ENCODE measurements at places on chromosomes 7 and 10.

DNA sequence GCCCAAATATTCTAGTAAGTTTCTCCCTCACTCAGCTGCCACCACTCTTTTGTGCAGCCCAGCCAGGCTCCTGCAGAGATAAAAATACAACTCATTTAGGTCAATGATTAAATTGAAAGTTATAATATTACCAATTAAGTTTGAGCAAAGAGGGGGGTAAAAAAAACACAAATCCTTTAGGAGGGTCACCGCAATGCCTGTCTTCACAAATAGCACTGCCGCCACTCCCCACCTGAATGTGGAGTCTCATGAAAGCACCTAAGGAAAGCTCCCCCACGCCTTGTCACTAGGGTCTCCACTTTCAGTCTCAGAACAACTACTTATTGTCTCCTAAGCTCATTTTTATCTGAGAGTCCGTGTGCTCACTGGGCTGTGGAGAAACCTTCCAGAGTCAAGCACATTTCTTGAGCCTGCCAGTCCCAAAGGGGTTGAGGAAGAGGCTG lies 148.7 kb downstream of the FGFR2 start:
- DNase-seq = no peak

DNA sequence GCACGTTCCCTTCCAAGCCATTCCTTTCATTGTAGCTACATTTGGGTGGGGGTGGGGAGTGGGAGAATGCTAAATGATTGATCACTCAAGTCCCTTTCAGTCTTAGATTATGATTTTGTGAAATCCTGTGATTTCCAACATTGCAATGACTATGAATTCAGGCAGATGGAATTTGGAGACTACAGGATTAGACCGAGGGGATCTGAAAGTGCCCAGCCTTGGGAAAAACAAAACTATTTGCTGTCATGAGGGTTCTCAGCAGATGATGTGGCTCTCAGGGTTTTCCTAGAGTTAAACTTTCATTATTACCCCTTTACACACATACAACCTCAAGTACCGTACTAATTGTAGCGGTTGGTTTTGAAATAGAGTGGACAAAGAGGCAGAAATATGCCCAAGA lies 4.7 kb downstream of the MACROH2A2 start:
- DNase-seq = no peak

- DNase-seq = no peak
Measured at GRCh38 chr10:116926426-116926825, 77.1 kb downstream of the ENO4 start.

GRCh38 chr7:30430777-30431176 lies 47.8 kb downstream of the NOD1 start:
- DNase-seq = no peak

GRCh38 chr7:128794020-128794419 lies 2.3 kb downstream of the CCDC136 start:
- DNase-seq = no peak

GRCh38 chr7:35253710-35254495 lies at the start of gene TBX20:
TBX20 (minus strand) TSS chr7:35254100; CDS start chr7:35253620, 480 bp downstream.
- no peak for DNase-seq

DNA sequence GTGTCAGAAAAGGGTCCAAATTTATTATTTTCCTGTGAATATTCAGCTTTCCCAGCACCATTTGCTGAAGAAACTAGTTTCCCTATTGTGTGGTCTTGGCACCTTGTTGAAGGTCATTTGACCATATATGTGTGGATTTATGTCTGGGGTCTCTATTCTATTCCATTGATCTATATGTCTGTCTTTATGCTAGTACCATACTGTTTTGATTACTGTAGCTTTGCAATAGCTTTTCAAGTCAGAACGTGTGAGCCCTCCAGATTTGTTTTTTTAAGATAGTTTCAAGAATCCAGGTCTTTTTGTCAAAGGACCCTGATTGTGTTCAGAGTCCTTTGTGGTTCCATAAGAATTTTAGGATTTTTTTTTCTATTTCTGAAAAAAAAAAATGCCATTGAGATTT lies 79.0 kb upstream of the WAC start:
- DNase-seq = no peak

- no peak for DNase-seq
Measured at GRCh38 chr7:158812684-158813083, 16.6 kb downstream of the ESYT2 start.

DNA sequence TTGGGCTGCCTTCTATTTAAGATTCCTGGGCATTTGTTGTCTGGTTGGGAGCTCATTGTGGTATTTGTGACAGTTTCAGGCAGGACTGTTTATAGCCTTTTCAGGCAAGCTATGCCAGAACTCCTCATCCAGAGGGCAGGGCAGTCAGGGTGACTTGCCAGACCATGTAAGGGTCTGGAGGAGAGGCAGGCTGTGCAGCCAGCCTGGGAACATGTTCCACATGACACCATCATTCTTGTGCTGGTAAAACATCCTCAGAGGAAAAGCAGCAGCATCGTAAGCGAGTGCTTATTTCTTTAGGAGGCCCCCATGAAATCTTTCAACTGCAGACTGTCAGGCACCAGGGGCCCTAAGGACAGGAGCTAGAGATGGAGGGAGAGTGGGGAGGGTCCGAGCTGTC lies 44.0 kb upstream of the SORBS1 start:
- no peak for DNase-seq

DNA sequence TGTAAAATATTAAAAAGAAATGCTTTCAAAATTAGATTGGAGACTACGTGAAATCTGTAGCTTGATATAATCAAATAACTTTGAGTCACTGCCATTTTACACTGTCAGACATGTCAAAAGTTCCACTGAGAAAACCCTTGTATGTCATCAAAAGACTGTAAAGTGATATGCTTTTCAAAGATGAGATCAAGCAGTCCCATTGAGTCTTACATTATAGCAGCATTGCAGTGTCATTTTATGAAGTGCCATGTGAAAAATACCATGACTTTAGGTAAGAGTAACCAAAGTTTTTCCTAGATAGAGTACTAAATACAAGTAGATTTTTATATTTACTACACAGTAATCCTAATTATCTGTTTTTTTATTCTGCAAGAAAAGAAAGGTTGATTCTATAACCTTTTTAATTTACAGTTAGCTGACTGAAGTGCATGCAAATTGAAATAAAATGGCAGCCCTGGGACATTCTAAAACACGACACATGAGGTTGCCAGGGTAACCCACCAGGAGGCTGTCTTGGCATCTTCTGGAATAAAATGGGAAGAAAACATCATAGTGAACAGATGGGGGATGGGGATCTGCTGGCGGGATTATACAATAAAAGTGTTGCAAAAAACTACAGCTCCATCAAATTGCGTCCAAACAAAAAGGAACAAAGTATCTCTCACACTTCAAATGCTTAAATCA lies 91.3 kb upstream of the TMEM106B start:
- no peak for DNase-seq

GRCh38 chr10:21336476-21337170 lies 188.9 kb downstream of the SKIDA1 start:
- no peak for DNase-seq

DNA sequence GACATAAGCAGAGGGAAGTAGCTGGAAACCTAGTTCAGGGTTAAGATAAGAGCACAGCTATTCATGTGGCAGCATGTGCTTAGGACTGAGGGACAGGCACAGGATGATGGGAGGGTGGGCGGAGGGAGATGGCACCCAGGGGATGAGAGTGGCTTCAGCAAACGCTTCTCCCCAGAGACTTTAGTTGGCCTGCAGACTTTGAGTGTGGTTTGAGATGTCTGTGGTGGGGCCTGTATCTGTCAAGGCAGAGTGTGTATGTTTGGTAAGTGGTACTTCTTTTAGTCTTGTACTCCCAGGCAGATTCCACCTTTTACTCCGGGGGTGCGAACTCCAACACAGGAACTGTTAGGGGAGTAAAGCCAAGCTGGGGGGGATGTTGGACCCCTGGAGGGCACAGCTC lies 88.9 kb downstream of the WDFY4 start:
- no peak for DNase-seq

- DNase-seq = no peak
Measured at GRCh38 chr7:33517191-33517590, 387.8 kb downstream of the BBS9 start.

GRCh38 chr7:50330254-50330653 lies 25.7 kb downstream of the IKZF1 start:
- no peak for DNase-seq

DNA sequence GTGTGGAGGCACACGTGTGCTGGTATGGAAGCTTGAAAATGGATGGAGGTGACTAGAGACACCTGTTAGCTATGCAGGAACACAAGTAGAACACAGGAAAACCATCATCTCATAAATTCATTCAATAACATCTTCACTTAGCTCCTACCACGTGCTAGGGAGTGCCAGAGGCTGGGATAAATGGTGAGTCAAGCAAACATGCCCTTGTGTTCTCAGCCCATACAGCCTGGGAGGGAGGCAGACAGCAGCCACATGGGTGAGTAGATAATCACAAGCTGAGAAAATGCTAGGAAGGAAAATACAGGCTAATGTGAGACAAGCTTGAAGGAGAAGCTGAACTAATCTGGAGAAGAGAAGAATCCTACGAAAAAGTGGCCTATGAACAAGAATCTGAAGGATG lies 468.0 kb upstream of the ZMIZ1 start:
- DNase-seq = no peak

GRCh38 chr7:148605350-148605749 lies 14.8 kb downstream of the C7orf33 start:
- no peak for DNase-seq

DNA sequence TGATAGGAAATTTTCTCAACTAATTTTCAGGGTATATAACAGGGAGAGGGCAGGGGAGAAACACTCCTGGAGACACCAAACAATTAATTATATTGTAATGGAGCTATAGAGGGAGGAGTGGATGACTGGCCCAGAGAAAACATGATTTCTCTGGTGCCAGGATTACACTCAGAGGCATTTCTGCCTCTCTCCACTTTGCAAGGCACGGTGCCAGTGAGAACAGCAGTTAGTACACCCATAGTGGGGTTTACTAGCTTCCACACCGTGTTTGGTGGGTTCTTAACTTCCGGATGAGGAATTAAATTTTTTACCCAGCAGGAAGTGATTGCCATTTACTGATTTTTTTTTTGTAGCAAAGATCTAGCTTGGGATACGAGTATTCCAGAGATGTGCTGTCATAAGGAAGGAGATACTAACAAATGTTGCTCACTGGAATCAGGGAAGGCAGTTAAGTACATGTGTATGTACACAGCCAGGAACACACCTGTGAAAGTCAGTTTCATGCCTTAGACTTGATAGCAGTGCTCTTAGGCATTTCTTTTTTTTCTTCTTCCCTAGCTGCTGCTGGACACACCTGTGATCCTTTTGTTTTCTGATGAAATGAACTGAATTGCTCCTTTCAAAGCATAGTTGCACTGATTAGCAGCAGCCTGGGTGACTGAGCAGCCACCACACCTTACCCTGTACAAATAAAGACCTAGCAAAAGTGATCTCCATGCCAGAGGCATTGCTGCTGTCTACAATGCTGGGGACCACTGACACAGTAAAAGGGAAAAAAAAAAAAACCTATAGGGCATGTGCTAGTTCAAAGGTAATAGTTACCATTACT lies 58.1 kb downstream of the POLL start:
- DNase-seq = no peak

DNA sequence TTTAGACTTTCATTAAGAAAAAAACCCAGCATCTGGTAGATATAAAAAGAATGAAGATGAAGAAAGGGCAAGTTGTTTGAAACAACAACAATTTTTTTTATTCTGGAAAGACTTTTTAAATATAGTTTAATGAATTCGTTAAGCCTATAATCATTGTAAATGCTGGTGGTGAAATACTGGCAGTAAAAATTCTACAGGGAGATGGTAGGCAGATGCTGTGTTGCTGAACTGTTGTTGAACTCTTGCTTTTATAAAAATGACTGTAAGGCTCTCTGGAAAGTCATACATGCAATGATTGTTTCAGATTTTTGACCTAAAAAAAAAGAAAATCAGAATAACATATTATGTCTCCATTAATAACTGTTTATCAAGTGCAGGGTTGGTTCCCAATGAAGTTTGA lies 39.0 kb downstream of the SCIN start:
- no peak for DNase-seq

- DNase-seq = no peak
Measured at GRCh38 chr10:124717911-124718741, 26.1 kb downstream of the FAM53B start.

- no peak for DNase-seq
Measured at GRCh38 chr10:77921395-77921794, 5.2 kb downstream of the DLG5 start.

DNA sequence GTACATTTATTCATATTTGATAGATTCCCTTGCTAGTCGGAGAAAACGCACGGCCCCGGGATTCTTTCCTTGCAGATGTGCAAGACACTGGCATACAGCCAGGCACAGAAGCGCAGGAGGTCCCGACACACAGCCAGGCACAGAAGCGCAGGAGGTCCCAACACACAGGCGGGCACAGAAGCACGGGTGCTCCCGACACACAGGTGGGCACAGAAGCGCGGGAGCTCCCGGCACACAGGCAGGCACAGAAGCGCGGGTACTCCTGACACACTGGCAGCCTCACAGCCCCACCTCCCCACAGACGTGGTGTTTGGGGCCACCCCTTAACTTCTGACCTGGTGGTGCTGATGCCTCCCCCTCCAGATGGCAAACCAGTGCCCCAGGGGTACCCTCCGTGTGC lies 237.3 kb downstream of the ZMYND11 start:
- DNase-seq = no peak

DNA sequence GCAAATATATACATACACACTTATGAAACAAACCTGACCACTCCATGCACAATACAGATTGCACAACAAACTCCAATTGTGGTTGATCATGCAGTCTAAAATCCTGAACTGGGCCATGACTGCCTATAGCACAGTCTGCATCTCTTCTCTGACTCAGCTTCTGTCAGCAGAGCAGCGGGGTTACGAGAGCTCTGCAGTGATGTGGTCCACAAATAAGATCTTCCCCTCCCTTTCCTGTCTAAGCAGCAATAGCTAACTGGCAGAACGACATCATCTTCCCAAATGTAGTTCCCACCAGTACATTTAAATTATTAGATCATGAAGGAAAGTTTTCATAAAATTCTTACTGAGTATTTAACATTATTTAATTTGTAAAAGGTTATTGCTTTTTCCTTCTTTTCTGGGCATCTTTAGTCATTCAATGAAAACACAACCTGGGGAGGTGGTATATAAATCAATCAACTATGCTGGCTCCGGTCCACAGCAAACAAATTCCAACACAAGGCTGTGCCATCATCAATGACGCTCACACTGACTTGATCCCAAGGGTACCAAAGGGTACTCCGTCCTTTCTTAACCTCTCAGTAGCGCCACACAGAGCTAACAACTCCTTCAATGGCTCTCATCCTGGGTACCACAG lies 17.1 kb downstream of the ARHGAP21 start:
- DNase-seq = peak; percentile 38

DNA sequence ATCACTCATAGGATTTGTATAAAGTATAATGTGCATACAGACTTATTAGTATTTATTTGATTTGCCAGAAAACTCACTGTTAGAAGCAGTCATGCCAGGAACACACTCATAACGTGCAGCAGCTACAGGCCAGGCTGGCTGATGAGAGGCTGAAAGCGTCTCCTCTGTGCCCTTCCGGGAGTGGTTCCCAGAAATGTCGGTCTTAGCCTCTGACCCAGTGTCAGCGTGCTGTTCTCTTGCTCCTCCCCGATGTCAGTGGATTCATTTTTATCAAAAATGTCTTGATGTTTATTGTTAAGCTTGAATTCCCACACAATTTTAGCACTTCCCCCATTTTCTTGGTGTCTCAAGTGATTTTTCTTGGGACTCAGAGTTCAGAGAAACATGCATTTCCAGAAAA lies 33.3 kb upstream of the GARS1 start:
- no peak for DNase-seq
